ENCODE measurements at places on chromosomes 5 and 9. TPM values are rescaled to one million over a fixed set of nuclear protein-coding genes. Genes with fewer than 3 reads are reported as not detected.

DNA sequence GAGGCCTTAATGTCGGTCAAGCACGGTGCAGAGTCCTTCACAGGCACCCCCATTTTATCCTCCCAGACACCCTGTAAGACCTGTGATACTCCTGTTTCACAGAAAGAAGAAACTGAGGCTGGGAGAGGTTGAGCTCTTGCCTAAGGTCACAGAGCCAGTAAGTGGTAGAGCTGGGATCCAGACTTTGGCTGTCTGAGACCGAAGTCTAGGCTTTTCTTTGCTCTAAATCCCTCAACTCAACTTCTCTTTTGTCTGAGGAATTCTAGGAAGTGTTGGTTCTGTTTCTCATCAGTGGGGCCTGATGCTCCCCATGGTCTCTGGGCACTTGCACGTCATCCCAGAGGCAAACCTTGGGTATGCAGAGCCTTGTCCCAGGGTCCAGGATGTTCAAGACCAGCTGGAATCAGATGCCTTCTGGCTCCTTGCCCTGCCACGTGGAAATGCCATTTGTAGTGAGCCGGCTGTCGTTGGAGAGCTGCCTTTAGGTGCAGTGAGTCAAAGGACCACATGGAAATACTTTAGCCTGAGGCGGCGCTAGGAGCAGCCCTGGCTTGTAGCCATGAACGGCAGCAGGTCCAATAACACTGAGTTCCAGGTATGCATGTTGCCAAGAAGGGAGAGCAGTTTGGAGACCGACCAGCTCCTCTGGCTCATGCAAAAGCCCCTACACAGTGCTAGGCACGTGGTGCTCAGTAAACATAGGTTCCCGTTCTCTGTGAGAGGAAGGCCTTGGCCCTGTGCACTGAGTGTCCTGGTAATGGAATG is 9.2 kb downstream of the DCANP1 start:
- H3K27ac ChIP-seq: no peak overlapping the region
- no peak overlapping the region for H3K4me3 ChIP-seq
- H3K36me3 ChIP-seq: no peaks in the 10 kb centered on the region
- peak; percentile 87 for DNase-seq
- H3K4me1 ChIP-seq: no peaks in the 10 kb centered on the region

DNA sequence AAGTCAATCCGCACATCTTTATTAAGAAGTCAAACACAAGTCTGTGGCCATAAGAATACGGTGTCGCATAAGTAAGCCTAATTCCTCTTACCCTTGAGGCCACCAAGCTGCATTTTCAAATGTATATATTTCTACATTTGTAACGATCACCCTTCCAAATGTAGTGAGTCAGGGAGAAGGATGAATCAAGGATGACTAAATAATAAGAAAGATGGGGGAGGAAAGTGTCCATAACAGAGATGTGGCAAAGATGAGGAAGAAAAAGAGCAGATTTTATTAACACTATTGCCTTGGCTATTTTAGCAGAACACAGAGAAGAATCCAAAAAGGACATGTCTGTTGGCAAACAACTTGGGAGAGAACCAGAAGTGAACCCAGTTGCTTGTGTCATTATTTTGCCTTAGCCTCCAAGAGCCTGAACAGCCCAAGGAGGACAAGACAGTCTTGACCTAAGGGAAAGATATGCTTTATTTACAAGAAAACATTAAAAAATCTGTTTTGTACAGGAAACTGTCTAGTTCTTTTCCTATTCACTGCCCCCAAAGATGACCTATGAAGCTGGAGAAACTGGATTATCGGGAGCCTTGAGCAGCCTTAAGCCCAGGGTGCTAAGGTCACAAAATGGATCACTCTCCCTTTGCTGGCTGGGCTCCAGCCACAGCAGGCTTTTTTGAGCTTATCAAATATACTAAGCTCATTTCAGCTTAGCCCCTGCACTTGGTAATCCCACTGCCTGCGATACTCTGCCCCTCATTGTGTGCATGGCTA is 101.5 kb downstream of the PLCXD3 start:
- no peaks in the 10 kb centered on the region for H3K36me3 ChIP-seq
- no peaks in the 10 kb centered on the region for H3K27me3 ChIP-seq
- DNase-seq: no peak
- no peak overlapping the region for H3K27ac ChIP-seq

DNA sequence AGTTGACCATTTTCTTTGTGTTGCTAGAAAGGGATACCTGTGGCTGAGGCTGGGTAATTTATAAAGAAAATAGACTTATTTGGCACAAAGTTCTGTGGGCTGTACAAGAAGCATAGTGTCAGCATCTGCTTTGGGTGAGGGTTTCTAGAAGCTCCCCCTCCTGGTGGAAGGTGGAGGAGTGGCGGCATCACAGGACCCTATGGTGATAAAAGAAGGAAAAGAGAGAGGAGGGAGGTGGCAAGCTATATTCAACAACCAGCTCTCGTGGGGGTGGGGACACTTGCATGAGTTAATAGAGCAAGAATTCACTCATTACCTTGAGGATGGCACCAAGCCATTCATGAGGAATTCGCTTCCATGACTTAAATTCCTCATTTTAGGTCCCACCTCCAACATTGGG is 2041.4 kb upstream of the CDH9 start:
- H3K4me3 ChIP-seq: no peak overlapping the region
- no peak overlapping the region for H3K27ac ChIP-seq
- H3K36me3 ChIP-seq: no peaks in the 10 kb centered on the region

- DNase-seq: no peak
- H3K4me3 ChIP-seq: no peak overlapping the region
- H3K27me3 ChIP-seq: no peaks in the 10 kb centered on the region
- no peak overlapping the region for H3K27ac ChIP-seq
- no peaks in the 10 kb centered on the region for H3K4me1 ChIP-seq
Measured at GRCh38 chr5:144194144-144194543, 23.5 kb downstream of the KCTD16 start.

GRCh38 chr5:134547999-134548658 is 22.7 kb downstream of the JADE2 start:
- peak overlapping the region; percentile 59 for H3K27ac ChIP-seq
- peaks cover 4% of the 10 kb centered on the region for H3K4me1 ChIP-seq
- H3K36me3 ChIP-seq: no peaks in the 10 kb centered on the region
- no peak for DNase-seq
- no peaks in the 10 kb centered on the region for H3K27me3 ChIP-seq

GRCh38 chr9:115008536-115009270 is 78.3 kb upstream of the TNFSF8 start:
- H3K4me3 ChIP-seq: no peak overlapping the region
- peaks cover 2% of the 10 kb centered on the region for H3K27me3 ChIP-seq
- DNase-seq: no peak
- no peaks in the 10 kb centered on the region for H3K36me3 ChIP-seq

Gene SHISAL2B
- total RNA-seq: not detected

GRCh38 chr9:87741326-87741725 is 15.4 kb downstream of the CTSL start:
- no peak overlapping the region for H3K27ac ChIP-seq
- H3K27me3 ChIP-seq: no peaks in the 10 kb centered on the region
- H3K4me1 ChIP-seq: no peaks in the 10 kb centered on the region
- no peak overlapping the region for H3K4me3 ChIP-seq
- no peaks in the 10 kb centered on the region for H3K36me3 ChIP-seq
- no peak for DNase-seq

- no peak overlapping the region for H3K27ac ChIP-seq
- no peaks in the 10 kb centered on the region for H3K36me3 ChIP-seq
- DNase-seq: no peak
- no peak overlapping the region for H3K4me3 ChIP-seq
Measured at GRCh38 chr5:16160706-16161105, 18.9 kb downstream of the MARCHF11 start.

All from aorta (tissue), 5 donors.